Right lobe of liver (tissue), 6 donors: ENCODE measurements at places on chromosomes 1 and 21. TPM values are rescaled to one million over a fixed set of nuclear protein-coding genes. Genes with fewer than 3 reads are reported as not detected.

- no peak for DNase-seq
Measured at GRCh38 chr1:238384381-238384780, 493.7 kb upstream of the ZP4 start.

Gene CD52
- total RNA-seq: 17.6 TPM

DNA sequence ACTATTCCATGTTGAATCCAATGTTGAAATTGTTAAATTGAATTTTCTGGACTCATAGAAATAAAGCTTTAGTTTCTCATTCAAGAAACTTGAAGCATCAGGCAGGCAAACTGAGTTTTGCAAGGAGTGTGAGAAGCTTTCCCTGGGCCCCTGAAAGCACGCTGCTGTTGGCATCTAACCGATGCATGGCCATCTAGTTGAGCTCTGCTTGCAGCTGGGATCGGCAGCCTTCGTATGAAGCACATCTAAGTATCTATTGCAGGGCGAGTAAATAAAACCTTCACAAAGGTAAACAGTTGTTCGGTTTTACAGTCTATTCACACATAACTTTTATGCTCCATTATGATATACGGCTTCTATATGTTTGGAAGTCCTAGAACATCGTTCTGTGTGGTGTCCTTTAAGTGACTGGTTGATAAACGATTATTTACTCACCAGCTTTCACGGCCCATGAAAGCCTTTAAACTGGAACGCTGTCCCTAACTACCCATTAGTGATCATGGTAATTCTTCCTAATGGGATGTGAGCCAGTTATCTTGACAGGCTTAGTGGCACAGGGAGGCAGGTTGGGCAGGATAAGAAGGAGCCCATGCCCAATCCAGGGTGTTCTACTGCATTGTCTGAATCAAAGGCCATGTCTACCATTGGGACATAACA is 71.7 kb downstream of the SEC16B start:
- no peak for DNase-seq

DNA sequence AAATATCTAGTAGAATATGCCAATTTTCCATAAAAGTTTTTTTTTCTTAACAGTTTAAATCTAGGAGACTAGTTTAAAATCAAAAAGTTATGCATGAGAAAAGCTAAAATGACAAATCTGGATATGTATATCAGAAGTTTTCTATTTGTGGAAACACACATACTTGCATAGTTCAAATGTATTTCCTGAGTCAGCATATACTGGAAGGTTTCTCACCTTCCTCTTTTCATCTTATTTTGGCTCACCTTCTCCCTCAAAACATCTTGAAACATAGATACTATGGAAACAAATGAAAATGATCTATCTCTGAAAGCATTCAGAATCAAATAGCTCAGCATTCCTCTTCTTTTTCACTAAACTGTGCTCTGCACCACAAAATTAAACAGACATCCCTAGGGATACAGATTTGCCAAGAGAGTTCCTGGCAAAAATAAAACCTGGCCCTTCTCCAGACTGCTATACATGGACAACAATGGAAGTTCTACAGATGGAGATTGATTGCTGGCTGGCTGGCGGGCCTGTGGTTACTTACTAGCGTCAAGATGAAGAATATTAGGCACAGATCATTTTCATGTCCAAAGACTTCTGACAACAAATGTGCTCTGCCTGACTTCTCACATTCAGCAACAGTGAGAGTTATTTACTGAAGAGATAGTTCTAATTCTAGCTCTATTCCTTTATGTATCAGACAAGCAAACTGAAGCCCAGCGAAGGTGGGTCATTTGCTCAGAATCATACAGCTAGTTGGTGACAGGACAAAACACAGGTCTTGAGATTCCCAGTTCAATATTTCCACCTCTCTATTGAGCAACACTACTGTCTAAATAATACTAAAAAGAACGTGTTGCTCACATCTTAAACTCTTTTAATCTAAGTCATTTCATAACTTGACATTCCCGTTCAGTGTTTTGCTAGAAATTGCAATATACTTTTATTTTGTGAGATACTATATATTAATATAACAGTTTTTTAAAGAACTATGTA is 26.6 kb downstream of the DIPK1A start:
- DNase-seq: no peak

DNA sequence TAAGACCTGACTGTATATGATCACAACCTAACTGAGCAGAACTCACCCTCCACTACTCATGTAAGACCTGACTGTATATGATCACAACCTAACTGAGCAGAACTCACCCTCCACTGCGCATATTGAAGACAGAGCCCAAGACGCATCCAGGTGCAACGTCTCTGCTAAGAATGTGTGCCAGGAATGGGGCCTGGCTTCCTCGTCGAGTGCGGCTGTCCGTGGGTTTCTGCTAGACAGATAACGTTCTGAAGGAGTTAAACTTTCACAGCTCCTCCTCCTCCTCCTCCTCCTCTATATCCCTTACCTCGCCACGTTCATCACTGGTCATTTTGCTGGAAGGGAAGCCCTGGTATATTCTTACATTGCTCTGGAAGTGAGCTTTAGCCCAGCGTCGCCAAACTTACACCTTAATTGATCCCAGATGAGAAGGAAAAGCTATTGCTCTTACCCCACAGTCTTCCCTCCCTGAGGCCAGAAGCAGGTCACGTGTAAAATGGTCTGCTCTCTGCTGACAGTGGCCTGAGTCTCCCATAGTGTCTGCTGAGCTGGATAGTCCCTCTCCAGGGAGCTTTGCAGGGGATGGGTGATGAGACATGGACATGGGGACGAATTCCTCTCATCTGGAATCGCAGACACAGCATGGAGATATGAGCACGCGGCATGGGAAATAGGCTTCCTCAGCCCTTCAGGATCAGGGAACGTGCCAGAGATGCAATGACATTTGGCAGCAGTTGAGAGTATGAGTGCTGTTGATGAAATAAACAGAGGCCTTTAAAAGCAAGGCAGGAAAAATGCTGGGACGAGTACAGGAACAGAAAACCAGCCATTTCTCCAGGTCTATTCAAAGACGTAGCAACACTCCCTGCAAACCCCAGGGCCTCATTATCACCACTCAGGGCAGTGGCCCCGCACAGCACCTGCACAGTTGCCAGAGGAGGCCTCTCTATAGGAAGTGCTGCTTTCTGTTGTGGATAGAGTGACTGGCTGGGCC is 528.1 kb downstream of the KIF26B start:
- no peak for DNase-seq

Gene CD101
- 0.33 TPM for total RNA-seq

Gene KANK4
- total RNA-seq: 0.25 TPM

DNA sequence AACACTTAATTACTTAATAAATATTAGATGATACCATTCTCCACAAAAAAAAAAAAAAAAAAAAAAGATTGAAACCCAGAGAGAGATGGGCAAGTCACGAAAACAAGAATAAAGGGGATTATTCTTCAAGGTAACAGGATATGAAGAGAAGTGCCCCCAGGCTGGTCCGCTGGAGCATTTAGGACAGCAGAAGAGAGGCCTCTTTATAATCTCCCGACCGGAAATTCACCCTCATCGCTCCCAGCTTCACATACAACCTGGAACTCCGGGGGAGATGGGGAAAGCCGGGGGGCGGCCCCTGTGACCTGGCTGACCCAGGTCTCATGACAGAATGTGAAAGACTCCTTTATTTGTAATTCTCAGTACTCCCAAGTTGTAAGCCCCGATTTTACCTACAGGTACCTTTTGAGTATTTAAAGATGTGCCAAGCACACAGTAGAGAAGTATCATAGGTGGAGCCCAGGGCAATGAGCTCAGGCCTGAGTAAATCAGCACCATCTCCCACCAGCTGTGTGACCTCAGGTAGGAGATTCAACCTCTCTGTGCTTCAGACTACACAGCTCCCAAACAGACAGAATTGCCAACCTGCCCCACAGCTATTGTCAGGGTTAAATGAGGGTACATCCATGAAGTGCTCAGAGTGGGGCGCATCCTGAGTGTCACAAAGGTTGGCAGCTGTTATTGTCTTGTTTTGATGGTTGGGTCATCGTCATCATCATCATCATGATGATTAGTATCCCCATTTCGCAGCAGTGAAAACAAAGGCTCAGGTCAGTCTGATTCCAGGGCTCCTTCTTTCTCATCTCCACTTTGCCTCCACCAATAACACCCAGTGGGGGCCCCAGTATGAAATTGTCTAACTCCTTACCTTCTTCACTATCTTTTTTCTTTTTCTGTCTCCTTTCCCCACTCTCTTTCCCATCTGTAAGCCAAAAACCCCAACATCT is 148.4 kb downstream of the PSMG1 start:
- DNase-seq: no peak

DNA sequence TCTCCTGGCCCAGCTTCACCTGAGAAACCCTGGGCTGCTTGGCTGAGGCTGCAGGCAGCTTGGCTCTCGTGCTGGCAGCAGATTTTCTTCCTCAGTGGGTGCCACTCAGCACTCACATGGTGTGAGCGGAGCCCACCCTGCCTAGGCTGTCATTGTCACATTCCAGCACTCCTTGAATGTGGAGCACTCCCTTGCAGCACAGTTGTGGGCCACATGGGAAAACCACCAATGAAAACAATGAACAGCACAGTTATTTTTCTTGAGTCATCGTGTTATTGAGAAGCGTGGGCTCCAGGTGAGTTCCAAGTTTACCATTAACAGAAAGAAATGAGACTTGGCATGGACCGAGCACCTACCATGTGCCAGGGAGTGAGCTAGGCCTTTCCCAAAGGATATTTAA is 27.2 kb upstream of the TRIM67 start:
- no peak for DNase-seq

DNA sequence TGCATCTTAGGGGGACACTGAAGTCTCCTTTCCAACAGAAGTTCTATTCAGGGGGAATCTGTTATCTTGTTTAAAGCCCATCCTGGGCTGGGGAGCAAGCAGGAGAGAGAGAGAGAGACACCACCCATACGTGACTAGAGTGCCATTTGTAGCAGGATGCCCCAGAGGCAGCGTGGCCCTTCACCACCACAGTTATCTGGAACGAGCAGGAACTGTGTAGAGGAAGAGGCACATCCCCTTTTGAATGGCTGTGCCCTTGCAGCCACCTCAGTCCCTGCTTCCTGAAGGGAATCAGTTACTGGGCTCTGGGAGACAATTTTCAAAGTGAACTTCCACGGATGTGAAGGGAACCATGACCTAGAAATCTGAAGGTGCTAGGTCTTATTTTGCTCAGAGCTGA is 19.4 kb upstream of the LAMTOR5 start:
- no peak for DNase-seq

Gene LCE3E
- not detected for total RNA-seq

DNA sequence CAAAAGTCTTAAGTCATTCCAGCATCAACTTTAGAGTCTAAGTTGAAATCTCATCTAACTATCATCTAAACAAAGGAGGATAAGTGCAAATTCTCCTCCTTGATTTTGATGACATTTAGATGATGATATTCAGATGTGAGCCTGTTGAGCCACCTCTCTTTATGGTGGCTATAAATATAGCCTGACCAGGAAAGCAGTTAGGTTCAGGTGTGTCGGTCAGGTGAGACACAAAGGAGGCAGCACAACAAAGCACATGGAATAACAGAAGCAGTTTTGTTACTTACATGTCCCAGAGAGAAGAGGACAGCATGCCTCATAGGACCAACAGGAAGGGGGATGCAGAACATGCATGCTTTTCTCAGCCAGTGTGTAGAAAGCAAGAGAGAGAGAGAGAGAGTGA is 30.6 kb upstream of the PLA2G2A start:
- DNase-seq: no peak

DNA sequence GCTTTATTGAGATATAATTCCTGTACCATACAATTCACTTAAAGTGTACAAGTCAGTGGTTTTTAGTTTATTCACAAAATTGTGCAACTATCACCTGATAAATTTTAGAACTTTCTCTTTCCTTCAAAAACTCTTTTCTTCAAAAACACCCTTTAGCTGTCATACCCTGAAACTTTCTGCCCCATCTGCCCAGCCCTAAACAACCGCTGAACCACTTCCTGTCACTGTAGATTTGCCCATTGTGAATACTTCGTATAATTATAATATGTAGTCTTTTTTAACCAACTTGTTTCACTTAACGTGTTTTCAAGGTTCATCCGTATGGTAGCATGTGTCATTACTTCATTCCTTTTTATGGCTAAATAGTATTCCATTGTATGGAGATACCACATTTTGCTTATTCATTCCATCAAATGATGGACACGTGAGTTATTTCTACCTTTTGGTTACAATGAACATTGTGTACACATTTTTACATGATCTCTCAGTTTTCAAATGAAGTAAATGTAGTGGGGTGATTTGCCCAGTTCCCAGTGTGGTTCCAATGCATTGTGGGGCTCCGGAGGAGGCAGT is 37.9 kb downstream of the WNT4 start:
- DNase-seq: no peak
